ENCODE measurements at places on chromosomes 12 and 14.

GRCh38 chr14:54816450-54816849, 86.2 kb downstream of the GCH1 start:
- no peak for DNase-seq

- no peak for DNase-seq
Observed at GRCh38 chr14:96039633-96040311, 610 bp downstream of the C14orf132 start.

- no peak for DNase-seq
Observed at GRCh38 chr14:42504433-42504832, 897.8 kb downstream of the LRFN5 start.

- peak; percentile 29 for DNase-seq
Observed at GRCh38 chr12:93502802-93503623, 35.7 kb downstream of the MRPL42 start.

DNA sequence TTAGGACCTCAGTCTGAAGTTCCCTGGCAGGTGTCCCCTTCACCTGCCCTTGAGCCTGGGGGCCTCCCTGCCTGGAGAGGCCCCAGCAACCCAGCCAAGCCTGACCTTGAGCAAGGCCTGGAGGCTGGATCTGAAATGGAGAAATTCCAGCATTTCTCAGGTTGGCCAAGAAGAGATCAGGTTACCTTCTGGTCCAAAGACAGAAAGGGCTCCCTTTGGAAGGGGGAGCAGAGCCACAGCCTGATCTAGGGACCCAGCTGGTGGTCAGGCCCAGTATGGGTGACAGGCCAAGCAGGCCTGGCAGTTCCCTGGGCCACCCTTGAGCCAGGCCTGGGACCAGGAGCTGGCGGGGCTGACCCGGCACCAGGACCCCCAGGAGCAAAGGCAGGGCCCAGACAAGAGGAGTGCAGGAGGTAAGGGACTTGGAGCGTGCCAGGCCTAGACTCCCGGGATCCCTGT, 82.8 kb downstream of the TNFAIP2 start:
- DNase-seq, result no peak

DNA sequence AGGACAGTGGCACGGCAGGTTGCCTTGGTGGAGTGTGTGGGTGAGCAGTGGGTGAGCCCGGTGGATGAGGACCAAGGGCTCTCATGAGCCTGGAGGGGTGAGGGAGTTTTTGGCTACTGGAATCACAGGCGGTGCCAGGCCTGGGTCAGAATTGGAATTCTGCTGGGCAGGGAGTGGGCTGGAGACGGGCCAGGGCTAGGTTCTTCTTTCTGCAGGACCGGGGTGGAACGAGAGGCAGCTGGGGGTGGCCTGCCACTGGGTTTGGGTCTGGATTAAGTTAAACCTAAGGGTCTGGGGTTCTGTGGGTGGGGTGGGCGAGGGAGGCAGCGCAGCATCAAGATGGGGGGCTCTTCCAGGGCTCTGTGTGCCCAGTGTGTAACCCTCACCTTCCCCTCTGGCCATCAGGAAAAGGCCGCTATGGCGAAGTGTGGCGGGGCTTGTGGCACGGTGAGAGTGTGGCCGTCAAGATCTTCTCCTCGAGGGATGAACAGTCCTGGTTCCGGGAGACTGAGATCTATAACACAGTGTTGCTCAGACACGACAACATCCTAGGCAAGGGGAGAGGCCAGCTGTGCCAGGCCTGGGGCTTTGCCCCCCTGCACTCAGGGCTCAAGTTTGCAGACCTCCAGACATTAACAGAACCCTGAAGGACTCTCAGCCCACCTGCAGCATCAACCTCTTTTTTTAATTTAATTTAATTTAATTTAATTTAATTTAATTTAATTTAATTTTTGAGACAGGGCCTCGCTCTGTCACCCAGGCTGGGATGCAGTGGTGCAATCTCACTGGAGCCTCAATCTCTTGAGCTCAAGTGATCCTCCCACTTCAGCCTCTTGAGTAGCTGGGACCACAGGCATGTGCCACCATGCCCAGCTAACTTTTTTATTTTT, 7.0 kb downstream of the ACVRL1 start:
- DNase-seq, result no peak

GRCh38 chr12:104319028-104319427, 15.5 kb downstream of the EID3 start:
- DNase-seq, result no peak
